ENCODE measurements at places on chromosomes 6 and 20. TPM values are rescaled to one million over a fixed set of nuclear protein-coding genes. Genes with fewer than 3 reads are reported as not detected.

DNA sequence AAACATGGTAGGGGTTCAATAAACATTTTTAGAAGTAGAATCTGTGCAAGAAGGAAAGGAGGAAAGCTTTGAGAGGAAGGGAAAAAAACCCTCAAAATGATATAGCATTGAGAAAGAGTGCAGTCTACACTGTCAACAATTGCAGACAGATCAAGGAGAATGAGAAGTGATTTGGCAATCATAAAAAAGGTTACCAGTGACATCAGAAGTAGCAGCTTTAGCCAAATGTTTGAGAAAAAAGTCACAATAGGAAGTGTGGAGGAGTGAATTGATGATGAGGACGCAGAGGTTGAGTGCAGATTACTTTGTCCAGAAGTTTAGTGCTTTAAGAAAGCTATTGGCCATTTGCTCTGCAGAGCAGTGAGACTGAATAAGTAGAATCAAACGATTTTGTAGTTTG lies 155.0 kb downstream of the GJA1 start:
- H3K36me3 ChIP-seq, result no peaks in the 10 kb centered on the region
- H3K27me3 ChIP-seq, result no peaks in the 10 kb centered on the region
- no peak overlapping the region for H3K4me3 ChIP-seq
- no peak overlapping the region for H3K27ac ChIP-seq

- H3K36me3 ChIP-seq, result no peaks in the 10 kb centered on the region
- no peaks in the 10 kb centered on the region for H3K4me1 ChIP-seq
- DNase-seq, result no peak
- H3K27ac ChIP-seq, result no peak overlapping the region
- peaks cover 29% of the 10 kb centered on the region for H3K27me3 ChIP-seq
Measured at GRCh38 chr20:18056174-18057100, 1.3 kb downstream of the OVOL2 start.

- peaks cover 19% of the 10 kb centered on the region for H3K4me1 ChIP-seq
- no peak for DNase-seq
- H3K27me3 ChIP-seq, result no peaks in the 10 kb centered on the region
- H3K36me3 ChIP-seq, result no peaks in the 10 kb centered on the region
- no peak overlapping the region for H3K27ac ChIP-seq
Measured at GRCh38 chr6:157075549-157076450, 247.5 kb downstream of the TMEM242 start.

DNA sequence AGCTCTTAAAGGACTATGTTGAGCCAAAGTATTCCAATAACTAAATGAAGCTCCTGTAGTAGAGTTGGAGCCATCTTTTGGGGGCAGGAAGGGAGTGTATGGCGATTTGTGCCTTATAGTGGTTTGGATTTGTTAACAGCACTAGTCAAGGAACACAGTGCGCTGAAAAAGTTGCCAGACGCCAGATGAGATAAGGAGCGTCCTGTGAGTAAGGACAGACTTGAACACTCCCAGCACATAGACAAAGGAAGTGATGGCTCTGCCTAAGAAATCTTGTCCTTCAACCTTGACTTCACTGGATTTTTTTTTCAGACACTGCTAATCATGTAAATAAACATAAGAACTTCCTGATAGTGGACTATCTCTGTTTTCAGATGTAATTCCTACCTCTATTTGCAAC lies 136.9 kb downstream of the TRMT11 start:
- H3K4me1 ChIP-seq, result no peaks in the 10 kb centered on the region
- no peaks in the 10 kb centered on the region for H3K36me3 ChIP-seq
- H3K27me3 ChIP-seq, result no peaks in the 10 kb centered on the region

GRCh38 chr20:11849270-11849915 lies 68.3 kb upstream of the BTBD3 start:
- no peak overlapping the region for H3K27ac ChIP-seq
- no peaks in the 10 kb centered on the region for H3K4me1 ChIP-seq
- H3K36me3 ChIP-seq, result no peaks in the 10 kb centered on the region
- H3K27me3 ChIP-seq, result no peaks in the 10 kb centered on the region
- no peak overlapping the region for H3K4me3 ChIP-seq

- H3K36me3 ChIP-seq, result no peaks in the 10 kb centered on the region
- H3K27me3 ChIP-seq, result no peaks in the 10 kb centered on the region
- H3K4me3 ChIP-seq, result no peak overlapping the region
Measured at GRCh38 chr20:25539742-25540672, 45.3 kb downstream of the NINL start.

GRCh38 chr6:122790423-122791309 lies 1.6 kb downstream of the SMPDL3A start:
- H3K4me1 ChIP-seq, result no peaks in the 10 kb centered on the region
- no peak overlapping the region for H3K4me3 ChIP-seq
- DNase-seq, result no peak
- H3K27me3 ChIP-seq, result peaks cover 5% of the 10 kb centered on the region

TRIM39 gene
- 30.9 TPM for total RNA-seq

RIMS4 gene
- not detected for total RNA-seq

GRCh38 chr6:35318196-35319171 lies 20.9 kb downstream of the DEF6 start:
- no peak for DNase-seq
- H3K27ac ChIP-seq, result no peak overlapping the region
- H3K27me3 ChIP-seq, result no peaks in the 10 kb centered on the region
- no peak overlapping the region for H3K4me3 ChIP-seq
- H3K36me3 ChIP-seq, result peaks cover 70% of the 10 kb centered on the region
- peaks cover 28% of the 10 kb centered on the region for H3K4me1 ChIP-seq

GRCh38 chr6:31799781-31800180 lies 4.2 kb upstream of the VARS1 start:
- no peak for DNase-seq
- H3K27me3 ChIP-seq, result no peaks in the 10 kb centered on the region
- no peaks in the 10 kb centered on the region for H3K36me3 ChIP-seq

GRCh38 chr20:17916433-17916891 lies 52.1 kb downstream of the SNX5 start:
- no peaks in the 10 kb centered on the region for H3K36me3 ChIP-seq
- no peaks in the 10 kb centered on the region for H3K4me1 ChIP-seq
- H3K27ac ChIP-seq, result no peak overlapping the region
- H3K27me3 ChIP-seq, result no peaks in the 10 kb centered on the region

- H3K4me3 ChIP-seq, result no peak overlapping the region
- peaks cover 83% of the 10 kb centered on the region for H3K36me3 ChIP-seq
- no peaks in the 10 kb centered on the region for H3K4me1 ChIP-seq
- DNase-seq, result no peak
- no peaks in the 10 kb centered on the region for H3K27me3 ChIP-seq
- no peak overlapping the region for H3K27ac ChIP-seq
Measured at GRCh38 chr20:64027981-64028685, 7.8 kb upstream of the C20orf204 start.

GRCh38 chr6:120129228-120129627 lies 779.7 kb upstream of the MAN1A1 start:
- no peak for DNase-seq
- H3K4me3 ChIP-seq, result no peak overlapping the region
- H3K4me1 ChIP-seq, result no peaks in the 10 kb centered on the region
- H3K36me3 ChIP-seq, result no peaks in the 10 kb centered on the region
- no peaks in the 10 kb centered on the region for H3K27me3 ChIP-seq
- no peak overlapping the region for H3K27ac ChIP-seq

DNA sequence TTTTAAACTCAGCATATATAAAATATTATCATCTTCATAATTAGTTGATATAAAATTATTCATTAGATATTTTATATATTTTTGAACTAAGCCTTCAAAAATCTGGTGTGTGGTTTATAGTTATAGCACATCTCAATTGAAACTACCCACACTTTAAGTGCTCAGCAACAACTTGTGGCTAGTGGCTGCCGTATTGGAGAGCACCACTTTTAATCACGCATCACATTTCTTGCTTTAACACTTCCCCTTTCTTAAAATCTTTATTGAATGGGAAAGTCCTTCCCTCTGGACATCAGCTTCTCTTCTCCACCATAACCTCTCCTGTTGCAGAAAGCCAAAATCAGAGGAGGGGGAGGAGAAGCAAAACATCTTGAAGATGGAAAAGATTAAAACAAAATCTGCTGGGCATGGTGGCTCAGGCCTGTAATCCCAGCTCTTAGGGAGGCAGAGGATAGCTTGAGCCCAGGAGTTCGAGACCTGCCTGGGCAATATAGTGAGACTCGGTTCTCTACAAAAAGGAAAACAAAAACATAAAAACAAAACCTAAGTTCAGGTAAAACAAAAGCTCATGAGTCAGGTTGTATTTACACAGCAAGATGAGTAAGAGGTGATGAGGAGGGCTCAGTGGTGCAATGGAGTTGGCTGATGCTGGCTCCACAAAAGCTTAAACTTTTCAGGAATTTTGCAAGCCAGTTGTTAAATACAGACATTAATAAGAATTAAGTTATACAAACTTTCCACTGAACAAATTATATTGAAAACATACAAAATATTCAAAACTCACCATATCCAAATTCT lies 237.0 kb upstream of the SUPT3H start:
- DNase-seq, result no peak
- H3K4me1 ChIP-seq, result peaks cover 3% of the 10 kb centered on the region
- no peak overlapping the region for H3K27ac ChIP-seq
- no peaks in the 10 kb centered on the region for H3K27me3 ChIP-seq
- H3K36me3 ChIP-seq, result no peaks in the 10 kb centered on the region

DUSP22 gene
- 49.4 TPM for total RNA-seq

- H3K4me3 ChIP-seq, result no peak overlapping the region
- H3K4me1 ChIP-seq, result peaks cover 10% of the 10 kb centered on the region
- no peak overlapping the region for H3K27ac ChIP-seq
- no peak for DNase-seq
- H3K27me3 ChIP-seq, result no peaks in the 10 kb centered on the region
Measured at GRCh38 chr6:2108700-2109306, 136.6 kb downstream of the GMDS start.

DNA sequence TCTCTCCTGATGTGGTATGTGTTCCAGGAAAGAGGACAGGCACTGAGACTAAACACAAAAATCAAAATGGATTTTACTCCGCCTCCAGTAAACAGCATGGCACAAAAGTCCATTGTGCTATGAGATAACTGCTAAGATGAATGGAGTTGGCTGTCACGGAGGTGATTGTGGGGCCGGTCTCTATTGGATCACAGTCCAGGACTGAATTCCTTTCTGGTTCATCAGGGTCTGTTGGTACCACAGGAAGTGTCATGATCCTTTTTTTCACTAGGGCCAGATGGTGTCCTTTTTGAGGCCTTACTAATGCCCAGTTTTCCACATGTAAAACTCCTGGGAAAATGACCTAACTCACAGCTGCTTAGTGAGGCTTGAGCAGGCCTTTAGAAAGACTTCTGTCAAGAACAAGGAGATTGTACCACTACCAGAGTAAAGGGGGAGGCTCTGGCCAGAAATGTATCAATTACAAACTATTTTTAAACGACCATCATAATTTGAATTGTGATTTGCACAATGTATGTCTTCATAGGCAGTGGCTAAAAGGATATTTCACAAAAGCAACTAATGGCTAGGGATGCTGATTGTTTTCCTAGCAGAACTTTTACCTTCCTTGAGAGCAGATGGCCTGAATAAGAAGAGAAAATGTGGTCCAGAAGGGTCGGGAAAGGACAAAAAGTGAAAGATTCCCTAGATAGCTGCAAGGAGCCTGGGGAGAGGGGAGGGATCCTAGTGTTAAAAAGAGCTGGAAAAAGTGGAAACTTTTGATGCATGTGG lies 192.2 kb upstream of the POU3F2 start:
- no peaks in the 10 kb centered on the region for H3K4me1 ChIP-seq
- no peak overlapping the region for H3K4me3 ChIP-seq
- no peak for DNase-seq
- no peak overlapping the region for H3K27ac ChIP-seq
- H3K27me3 ChIP-seq, result no peaks in the 10 kb centered on the region

GRCh38 chr20:2137552-2138201 lies 36.0 kb downstream of the STK35 start:
- H3K4me3 ChIP-seq, result no peak overlapping the region
- no peak for DNase-seq
- H3K27me3 ChIP-seq, result no peaks in the 10 kb centered on the region
- H3K36me3 ChIP-seq, result no peaks in the 10 kb centered on the region

DNA sequence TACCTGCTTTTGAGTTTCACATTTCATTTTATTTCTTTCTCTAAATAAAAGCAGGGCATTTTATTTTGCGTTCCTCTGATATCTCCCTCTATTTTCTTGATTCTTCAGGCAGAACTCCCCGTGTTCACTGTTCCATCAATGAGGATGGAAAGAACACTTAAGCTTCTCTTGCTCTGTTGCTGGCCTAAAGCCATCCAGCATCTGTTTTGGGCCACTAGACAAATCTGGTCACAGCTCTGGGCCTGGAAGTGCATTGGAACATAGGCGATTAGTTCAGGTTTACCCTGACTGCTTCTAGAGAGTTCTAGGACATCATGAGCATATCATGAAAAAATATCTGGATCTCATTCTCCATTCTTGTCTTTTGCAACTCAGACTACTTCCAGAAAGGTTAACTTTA lies 611.2 kb downstream of the UTRN start:
- no peak overlapping the region for H3K27ac ChIP-seq
- no peaks in the 10 kb centered on the region for H3K27me3 ChIP-seq
- no peaks in the 10 kb centered on the region for H3K36me3 ChIP-seq
- H3K4me1 ChIP-seq, result no peaks in the 10 kb centered on the region
- DNase-seq, result no peak
- H3K4me3 ChIP-seq, result no peak overlapping the region

- no peak for DNase-seq
- H3K27me3 ChIP-seq, result no peaks in the 10 kb centered on the region
Measured at GRCh38 chr6:84798257-84798656, 33.9 kb upstream of the TBX18 start.

DNA sequence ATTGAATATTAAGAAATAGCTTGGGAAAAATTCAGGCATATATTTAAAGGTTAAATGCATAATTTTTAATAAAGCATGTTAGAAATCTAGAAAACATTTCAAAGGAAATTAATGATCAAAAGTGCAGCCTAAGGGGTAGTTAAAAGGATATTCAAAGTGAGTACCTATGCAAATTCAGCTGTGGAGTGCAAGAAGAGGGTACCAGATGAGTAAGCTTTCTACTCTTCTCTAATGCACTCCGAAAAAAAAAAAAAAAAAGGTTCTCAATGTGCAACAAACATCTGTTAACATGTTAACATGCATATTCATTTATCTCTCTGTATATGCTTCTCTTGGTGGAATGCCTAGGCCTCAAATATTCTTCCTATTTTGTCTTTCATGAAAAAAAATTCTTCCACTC lies 32.0 kb upstream of the KATNA1 start:
- no peaks in the 10 kb centered on the region for H3K4me1 ChIP-seq
- H3K4me3 ChIP-seq, result no peak overlapping the region
- H3K27ac ChIP-seq, result no peak overlapping the region
- no peaks in the 10 kb centered on the region for H3K27me3 ChIP-seq
- H3K36me3 ChIP-seq, result peaks cover 22% of the 10 kb centered on the region

- H3K36me3 ChIP-seq, result no peaks in the 10 kb centered on the region
- H3K4me1 ChIP-seq, result peaks cover 55% of the 10 kb centered on the region
- no peak overlapping the region for H3K4me3 ChIP-seq
- H3K27ac ChIP-seq, result no peak overlapping the region
- DNase-seq, result no peak
- no peaks in the 10 kb centered on the region for H3K27me3 ChIP-seq
Measured at GRCh38 chr20:44031781-44032582, 117.3 kb downstream of the TOX2 start.

Measured in CD4-positive, alpha-beta memory T cell (primary cell).